ENCODE measurements at places on chromosomes 1 and 21. TPM values are rescaled to one million over a fixed set of nuclear protein-coding genes. Genes with fewer than 3 reads are reported as not detected.
A peak's percentile ranks its signal among the peaks of the same experiment; 100 is the strongest.

Gene ADGRL2
- 76.9 TPM for total RNA-seq

Gene TFAP2E
- total RNA-seq = 0.40 TPM

Gene PPP1R8
- 33.6 TPM for total RNA-seq

Gene RAB3B
- 0.18 TPM for total RNA-seq

Gene FMO3
- 0.04 TPM for total RNA-seq

Gene SLAMF1
- 0.04 TPM for total RNA-seq

Gene DCST1
- not detected for total RNA-seq

Gene WLS
- total RNA-seq = 62.7 TPM

Gene RNF11
- total RNA-seq = 88.3 TPM

Gene F13B
- total RNA-seq = not detected

Gene VANGL2
- total RNA-seq = 2.3 TPM

DNA sequence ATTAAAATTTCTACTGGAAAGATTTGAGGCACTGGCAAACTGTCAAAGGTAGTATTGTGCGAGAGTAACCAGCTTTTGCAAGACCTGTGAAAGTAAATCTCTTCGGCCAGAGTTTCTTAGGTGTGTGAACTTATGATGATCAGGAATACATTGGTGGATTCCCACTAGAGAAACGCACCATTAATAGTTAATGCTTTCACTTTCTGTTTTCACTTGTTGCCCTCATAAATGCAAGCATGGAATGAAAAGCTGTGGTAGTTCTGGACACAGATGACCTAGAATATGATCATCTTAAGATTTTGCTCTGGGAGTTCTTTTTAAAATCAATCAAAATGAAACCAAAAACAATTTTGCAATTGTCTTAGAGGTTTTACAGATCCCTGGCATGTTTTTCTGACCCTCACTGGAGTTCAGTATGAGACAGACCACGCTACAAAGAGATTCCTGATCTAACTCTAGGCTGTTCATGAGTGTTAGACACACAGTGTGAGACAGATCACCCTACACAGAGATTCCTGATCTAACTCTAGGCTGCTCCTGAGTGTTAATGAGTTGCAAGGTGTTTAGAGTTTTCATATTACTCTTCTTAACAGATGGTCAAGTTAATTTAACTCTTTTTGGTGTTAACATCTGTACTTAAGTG is 98.8 kb downstream of the SDCCAG8 start:
- DNase-seq = peak; percentile 11

GRCh38 chr1:90996742-90997413 is 25.0 kb downstream of the ZNF644 start:
- no peak for DNase-seq

- DNase-seq = no peak
These were observed 28.1 kb downstream of the VANGL1 start for GRCh38 chr1:115669886-115670285.

GRCh38 chr1:22839806-22840205 is 129.2 kb downstream of the EPHB2 start:
- DNase-seq = no peak

- no peak for DNase-seq
These were observed 70.7 kb downstream of the MTR start for GRCh38 chr1:236865818-236866155.

- DNase-seq = no peak
These were observed 136.8 kb upstream of the IRF2BP2 start for GRCh38 chr1:234746798-234747196.

DNA sequence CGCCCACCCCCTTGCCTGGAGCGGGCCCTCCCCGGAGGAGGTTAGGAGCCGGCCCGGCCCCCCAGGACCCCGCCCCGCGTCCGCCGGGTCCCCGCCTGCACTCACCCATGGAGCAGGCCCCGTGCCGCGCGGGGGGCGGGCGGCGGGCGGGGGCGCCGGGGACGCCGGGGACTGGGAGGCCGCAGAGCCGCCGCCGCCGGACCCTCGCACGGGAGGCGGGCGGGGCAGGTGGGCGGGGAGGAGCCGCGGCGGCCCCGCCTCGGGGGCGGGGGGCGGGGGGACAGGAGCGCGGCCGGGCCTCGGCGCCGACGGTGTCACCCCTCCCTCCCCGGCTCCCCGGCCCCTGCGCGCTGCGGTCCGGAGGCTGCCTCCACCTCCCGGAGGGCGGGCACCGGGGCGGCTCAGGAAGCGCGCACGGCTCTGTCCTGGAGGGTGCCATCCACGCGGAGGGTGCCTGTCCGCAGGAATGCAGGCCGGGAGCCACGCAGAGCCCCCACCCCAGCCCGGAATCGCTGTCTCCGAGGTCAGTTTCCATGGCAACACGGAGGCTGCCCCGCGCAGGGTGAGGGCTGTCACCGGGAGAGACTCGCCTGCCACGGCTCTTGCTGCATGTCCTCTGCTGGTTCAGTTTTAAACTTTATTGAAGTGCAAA is 5.9 kb upstream of the PLEKHG5 start:
- peak; percentile 62 for DNase-seq

- peak; percentile 98 for DNase-seq
These were observed 111.7 kb upstream of the IRF2BP2 start for GRCh38 chr1:234721476-234722269.

GRCh38 chr1:185517808-185518419 is 200.9 kb upstream of the IVNS1ABP start:
- DNase-seq = no peak

GRCh38 chr1:109161858-109162606 is 48.1 kb downstream of the ELAPOR1 start:
- DNase-seq = peak; percentile 84

GRCh38 chr1:9728451-9729295 is 77.1 kb downstream of the PIK3CD start:
- no peak for DNase-seq

DNA sequence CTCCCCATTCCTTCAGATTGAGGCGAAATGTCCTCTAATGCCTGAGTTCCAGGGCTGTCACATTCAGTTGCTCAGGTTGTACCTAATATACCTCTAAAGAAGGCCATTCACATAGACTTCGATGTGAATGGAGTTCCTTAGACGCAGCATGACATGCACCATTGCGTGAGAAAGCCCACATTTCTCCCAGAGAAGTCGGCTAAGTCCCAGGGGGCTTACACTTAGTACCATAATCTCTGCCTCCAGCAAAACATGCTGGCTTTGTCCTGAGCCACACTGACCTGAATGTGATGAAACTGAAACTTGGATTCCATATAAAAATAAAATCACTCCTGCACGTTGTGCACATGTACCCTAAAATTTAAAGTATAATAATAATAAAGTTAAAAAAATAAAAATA is 23.2 kb upstream of the SLC2A1 start:
- DNase-seq = no peak

DNA sequence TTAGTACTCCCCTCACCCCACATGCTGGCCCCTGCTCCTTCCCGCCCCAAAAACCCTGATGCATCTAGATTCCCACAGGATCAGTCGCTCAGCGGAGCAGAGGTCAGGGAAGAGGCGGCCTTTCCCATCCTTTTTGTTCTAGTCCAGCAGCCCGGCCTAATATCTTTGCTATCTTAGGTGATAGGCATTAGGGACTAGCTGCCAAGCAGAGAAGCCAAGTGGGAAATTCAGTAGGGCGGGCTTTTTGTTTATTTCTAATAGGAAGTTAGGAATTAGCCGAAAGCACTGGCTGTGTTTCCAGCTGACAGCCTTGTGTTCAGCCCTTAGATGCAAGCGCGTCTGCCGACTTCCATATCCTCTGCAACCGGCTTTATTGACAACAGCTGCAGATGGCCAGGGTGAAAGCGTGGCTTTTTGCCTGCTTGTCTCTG is 59.0 kb upstream of the BCAR3 start:
- DNase-seq = peak; percentile 88

GRCh38 chr21:42367367-42368165 is 1.2 kb upstream of the TFF1 start:
- no peak for DNase-seq

- peak; percentile 23 for DNase-seq
These were observed 181.4 kb upstream of the KIAA0040 start for GRCh38 chr1:175373786-175374623.

Data from muscle of leg (tissue), 16 donors.